ENCODE measurements at places on chromosomes 2 and 18. TPM values are rescaled to one million over a fixed set of nuclear protein-coding genes. Genes with fewer than 3 reads are reported as not detected.

The INHA gene
- polyA plus RNA-seq: 2.7 TPM

The PROC gene
- 1.6 TPM for polyA plus RNA-seq

The CAD gene
- 197 TPM for polyA plus RNA-seq

The ALLC gene
- not detected for polyA plus RNA-seq

The EVA1A gene
- 2.4 TPM for polyA plus RNA-seq

The MEX3C gene
- 48.2 TPM for polyA plus RNA-seq

The PJVK gene
- 1.8 TPM for polyA plus RNA-seq

The MC5R gene
- 1.1 TPM for polyA plus RNA-seq

The KCNF1 gene
- polyA plus RNA-seq: 1.6 TPM

The CFAP210 gene
- polyA plus RNA-seq: 0.03 TPM

The ARL6IP6 gene
- polyA plus RNA-seq: 84.4 TPM
